ENCODE measurements at places on chromosomes 6 and 20.
A peak's percentile ranks its signal among the peaks of the same experiment; 100 is the strongest.

DNA sequence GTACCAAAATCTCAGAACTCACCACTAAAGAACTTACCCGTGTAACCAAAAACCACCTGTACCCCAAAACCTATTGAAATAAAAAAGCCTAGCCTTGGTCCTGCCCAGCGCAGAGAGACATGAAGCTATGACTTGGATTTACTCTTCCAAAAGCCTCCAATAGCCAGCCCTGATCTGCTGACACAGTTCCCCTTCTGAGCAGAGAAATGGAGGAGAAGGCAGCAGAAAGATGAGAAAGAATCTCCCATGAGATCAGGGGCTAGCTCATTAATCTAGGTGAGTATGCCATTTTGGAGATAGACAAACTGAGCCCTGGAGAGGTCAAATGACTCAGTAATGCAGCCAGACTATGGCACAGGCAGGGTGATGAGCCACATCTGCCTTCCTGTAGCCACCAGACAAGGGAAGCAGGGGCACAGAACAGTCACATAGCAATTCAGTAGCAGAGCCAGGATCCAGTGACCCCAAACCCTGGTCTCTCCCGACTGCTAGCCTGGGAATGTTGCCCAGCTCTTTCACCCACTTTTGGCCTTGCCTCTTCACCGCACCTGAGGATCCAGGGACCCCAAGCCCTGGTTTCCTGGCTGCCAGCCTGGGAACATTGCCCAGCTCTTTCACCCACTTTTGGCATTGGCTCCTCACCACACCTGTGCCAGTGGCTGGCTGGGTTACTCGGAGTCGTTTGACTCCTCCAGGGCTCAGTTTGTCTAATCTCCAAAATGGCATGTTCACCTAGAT lies 7.2 kb upstream of the SDCBP2 start:
- DNase-seq: no peak

DNA sequence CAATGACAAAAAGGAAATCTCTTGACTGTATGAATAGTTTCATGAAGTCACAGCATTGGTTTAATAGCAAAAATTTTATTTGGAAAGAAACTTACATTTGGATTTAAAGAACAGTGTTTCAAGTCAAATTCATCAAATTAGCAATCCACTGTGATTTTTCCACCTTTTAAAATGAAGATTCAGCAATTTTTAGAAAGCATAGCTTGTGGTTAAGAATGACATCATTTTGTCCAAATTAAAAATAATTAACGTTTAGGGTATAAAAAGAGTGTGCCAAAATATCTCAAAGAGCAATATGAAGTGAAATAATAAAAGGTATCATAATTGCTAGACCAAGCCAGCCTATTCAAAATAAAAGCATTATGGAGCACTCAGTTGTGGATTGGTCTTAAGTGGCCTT lies 114.6 kb downstream of the PAX1 start:
- no peak for DNase-seq

GRCh38 chr6:139442188-139442671 lies 67.8 kb upstream of the CITED2 start:
- DNase-seq: no peak

- DNase-seq: no peak
Measured at GRCh38 chr6:162154001-162154400, 573.6 kb downstream of the PRKN start.

DNA sequence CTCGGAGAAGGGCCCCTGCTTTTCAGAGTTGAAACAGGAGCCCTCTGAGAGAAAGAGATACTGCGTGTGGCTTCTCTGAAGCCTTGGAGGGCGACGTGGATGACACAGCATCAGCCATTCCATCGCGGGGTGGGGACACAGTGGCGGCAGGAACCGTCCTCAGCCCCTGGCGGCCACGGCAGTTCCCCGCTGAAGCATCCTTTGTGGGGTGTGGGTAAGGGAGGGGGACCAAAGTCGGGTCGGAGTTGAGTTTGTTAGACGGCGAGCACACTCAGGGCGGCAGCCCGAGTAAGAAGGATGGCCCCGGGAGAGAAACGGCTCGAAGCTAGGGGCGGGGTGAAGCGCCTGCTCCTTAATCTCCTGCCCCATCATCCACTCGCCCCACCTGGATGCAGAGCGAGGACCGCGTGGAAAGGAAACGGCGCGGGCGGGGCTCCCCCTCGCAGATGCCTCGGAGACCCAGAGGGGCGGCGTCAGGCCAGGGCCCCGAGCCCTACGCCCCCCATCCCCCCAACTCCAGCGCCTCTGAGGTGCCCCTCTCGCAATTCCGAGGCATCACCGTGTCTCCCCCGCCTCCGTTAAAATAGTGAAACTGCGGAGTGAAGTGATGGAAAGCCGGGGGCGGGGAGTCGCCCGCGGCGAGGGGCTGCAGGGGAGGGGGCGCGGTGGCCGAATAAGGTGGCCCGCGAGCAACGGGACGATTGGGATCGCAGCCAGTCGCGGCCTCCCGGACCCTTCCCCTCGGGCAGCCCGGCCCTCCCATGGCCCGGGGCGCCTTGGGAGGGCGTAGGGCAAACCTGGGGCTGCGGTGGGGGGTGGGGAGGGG lies 796 bp upstream of the RREB1 start:
- peak; percentile 52 for DNase-seq

GRCh38 chr6:125810445-125810844 lies 19.7 kb downstream of the NCOA7 start:
- DNase-seq: no peak

DNA sequence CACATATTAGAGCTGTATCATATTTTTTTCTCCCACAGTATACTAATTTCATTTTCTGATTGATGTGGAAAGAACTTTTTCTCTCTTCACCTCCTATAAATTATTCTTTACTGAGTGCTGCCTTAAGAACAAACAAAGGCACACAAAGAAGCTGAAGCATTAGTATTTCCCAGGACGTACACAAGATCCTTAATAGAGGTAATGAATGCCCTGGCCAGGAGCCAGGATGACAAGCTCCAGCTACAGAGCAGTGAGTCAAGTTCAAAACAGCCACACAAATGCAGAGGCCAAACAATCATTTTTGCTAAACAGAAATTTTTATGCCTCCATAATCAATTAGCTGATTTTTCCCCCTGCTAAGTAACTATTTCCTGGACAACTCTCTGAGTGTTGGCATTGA lies 639.6 kb downstream of the EPHA7 start:
- DNase-seq: no peak

DNA sequence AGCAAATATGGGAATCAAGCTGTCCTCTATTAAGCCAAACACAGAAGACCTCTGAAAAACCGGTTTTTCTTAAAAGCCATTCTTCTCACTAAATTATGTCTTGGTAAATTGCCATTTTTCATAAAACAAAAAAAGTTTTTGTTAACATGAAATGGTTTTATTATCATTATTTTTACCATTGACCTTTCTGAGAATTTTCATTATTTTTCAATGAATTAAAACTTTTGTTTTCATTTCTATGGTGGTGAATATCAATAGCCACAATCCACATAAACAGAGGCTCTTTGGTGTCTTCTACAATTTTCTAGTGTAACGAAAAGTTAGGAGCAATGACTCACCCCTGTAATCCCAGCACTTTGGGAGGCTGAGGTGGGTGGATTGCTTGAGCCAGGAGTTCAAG lies 2.1 kb downstream of the SF3B5 start:
- no peak for DNase-seq

- no peak for DNase-seq
Measured at GRCh38 chr6:100573166-100573565, 108.4 kb upstream of the SIM1 start.

- DNase-seq: no peak
Measured at GRCh38 chr6:43951063-43951755, 176.0 kb downstream of the MRPL14 start.

DNA sequence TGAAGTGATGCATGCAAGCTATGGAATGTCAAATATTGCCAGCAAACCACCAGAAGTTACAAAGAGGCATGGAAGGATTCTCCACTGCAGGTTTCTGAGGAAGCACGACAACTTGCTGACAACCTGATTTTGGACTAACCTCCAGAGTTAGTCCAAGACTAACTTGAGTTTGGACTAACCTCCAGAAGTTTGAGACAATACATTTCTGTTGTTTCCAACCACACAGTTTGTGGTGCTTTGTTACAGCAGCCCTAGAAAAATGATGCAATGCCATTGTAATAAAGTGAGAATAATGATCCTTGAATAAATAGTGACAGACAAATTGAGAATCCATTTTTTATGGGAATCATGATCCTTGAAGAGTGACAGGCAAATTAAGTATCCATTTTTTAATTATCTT lies 169.9 kb upstream of the HDDC2 start:
- no peak for DNase-seq

GRCh38 chr6:157885876-157886275 lies 62.8 kb downstream of the SNX9 start:
- DNase-seq: no peak

DNA sequence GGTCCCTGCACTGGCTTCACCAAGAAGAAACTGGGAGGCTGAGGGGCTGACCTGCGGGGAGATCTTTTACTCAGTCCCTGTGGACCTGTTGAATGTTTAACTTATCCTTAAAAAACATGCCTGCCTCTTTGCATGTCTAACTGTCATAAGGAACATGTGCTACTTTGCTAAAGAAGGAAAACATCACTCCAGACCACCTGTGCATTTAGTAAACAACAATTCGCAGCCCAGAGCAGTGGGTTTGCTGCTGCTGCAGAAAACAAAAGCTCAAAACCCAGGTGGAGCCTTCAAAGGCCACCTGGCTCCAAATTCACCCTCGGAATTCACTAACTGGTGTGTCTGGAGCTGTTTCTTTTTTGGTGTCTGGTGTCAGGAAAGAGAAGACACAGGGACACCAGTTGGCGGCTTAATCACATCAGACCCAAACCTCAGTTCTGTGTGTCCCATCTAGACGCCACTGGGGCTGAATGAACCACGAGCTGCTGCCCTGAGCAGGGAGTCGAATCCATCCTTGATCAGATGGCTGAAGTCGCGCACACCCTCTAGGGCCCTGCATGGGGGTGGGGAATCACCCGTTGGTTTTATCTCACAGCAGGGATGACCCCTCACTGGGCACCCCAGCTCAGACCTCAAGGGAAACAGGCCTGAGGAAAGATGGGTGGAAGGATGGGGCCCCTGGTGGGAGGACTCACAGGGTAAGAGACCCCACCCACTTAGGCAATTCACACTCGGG lies 344.3 kb downstream of the PREX1 start:
- no peak for DNase-seq

DNA sequence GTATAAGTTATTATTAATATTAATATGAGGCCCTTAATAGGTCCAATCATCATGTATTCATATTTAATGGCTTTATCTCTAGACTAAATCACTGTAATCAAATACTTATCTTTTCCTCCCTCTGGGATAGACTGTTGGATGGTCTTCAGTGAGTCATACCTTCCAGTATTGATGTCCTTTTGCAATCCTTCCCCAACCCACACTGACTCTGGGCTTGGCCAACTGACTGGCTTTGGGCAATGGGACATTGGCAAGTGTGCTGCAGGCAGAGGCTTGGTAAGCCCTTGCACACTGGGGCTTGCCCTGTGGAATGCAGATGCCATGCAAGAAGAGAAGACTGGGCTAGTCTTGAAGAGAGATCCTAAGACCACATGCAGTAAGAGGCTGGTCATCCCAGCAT lies 136.6 kb downstream of the CCDC170 start:
- DNase-seq: no peak

- no peak for DNase-seq
Measured at GRCh38 chr6:43953794-43954310, 173.4 kb downstream of the MRPL14 start.

DNA sequence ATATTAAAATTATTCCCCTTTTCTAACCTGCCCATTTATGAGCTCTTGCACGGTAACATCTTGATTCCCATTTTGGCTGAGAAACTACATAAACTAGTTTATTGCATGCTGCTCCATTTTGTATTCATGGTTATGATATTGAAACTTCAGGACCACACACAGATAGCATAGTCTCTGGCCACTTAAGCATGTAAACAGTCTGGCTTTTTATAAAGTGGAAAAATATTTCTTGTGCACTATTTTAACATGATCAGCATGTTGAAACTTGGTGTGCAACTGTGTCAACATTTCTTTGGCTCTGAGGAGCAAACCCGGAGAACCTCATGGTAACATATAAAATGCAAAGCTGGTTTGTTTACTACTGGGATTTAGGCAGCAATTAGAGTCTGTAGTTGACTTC lies 70.7 kb downstream of the SLX4IP start:
- no peak for DNase-seq

DNA sequence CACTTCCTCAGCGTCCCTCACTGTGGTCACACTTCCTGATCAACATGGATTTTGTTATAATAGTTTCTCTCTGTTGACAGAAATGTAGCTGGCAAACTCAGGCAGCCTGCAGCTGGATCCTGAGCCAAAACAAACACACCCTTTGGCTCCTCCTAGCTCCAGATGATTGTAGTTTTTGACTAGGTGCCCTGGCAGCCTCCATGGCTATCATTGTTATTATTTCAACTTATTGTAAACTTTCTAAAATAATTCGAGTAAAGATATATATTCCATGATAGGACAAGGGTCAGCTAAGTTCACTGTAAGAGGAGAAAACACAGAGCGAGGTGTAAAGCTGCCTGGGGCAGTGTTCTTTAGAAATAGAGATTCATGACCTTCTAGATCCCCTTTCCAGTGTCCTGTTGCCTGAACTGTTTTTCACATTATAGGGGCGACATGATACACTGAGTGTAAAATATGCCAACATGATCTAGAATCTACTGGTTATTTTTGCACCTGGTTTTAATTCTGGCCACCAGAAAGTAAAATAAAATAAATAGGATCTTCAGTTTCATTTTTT lies 98.2 kb upstream of the HDGFL1 start:
- DNase-seq: no peak

DNA sequence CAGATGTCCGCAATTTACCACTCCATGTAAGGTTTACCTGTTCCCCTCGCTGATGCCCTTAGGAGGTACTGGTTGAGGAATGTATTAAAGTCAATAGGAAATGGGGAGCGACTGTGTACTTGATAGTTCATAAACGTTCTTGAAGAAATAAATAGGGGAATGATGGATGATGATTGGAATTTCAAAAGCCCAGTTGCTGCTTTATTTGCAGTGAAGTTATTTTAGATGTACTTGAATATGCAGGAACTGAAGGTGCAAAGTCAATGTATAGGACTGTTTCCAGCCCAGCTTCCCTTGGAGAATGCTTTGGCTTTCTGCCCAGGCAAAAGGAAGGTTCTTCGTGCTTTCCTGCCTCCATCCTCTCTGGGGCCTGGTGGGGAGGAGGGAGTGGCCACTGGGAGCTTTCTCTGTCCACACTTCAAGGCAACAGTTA lies 19.8 kb downstream of the ADGRF5 start:
- no peak for DNase-seq

DNA sequence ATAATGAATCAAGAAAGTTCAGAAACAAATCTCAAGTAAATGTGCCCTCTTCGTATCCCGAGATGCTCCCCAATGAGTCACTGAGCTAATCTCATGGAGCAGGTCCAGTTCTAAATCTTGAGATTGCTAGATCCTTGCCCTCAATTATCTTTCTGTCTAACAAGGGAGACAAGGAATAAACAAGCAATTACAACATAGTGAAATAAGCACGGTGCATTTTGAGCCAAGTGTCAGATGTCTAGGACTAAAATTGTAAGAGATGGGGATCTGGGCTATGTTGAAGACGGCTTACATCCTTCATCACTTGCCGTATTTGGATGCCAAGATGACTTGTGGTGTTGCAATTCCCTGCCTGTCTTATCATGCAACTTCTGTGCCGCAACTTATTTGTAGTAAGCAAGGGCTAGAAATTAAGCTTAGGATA lies 56.5 kb upstream of the ADGRF1 start:
- DNase-seq: no peak
